ENCODE measurements at places on chromosomes 1 and 21. TPM values are rescaled to one million over a fixed set of nuclear protein-coding genes. Genes with fewer than 3 reads are reported as not detected.

DNA sequence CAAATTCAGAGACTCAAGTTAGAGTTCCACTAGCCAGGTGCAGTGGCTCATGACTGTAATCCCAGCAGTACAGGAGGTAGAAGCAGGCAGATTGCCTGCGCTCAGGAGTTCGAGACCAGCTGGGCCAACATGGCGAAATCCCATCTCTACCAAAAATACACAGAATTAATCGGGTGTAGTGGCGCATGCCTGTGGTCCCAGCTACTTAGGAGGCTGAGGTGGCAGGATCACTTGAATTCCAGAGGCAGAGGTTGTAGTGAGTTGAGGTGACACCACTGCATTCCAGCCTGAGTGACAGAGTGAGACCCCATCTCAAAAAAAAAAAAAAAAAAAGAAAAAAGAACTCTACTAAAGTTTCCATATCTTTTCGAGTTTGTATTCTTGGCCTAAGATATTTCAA, 36.7 kb upstream of the CHRM3 start:
- no peak for DNase-seq

DNA sequence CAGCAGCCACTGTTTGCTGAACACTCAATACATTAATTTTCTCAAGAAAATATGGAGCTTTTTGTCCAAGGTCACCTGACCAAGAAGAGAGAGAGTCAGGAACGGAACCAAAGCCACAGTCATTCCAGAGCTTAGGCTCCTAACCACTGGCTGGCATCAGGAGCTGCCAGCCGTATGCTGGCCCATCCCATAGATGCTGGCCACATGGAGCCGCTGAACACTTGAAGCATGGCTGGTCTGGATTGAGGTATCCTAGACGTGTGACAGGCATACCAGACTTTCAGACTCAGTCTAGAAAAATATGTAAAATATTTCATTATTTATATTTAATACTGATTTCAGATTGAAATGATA, 458.7 kb downstream of the MATN1 start:
- DNase-seq: no peak

DNA sequence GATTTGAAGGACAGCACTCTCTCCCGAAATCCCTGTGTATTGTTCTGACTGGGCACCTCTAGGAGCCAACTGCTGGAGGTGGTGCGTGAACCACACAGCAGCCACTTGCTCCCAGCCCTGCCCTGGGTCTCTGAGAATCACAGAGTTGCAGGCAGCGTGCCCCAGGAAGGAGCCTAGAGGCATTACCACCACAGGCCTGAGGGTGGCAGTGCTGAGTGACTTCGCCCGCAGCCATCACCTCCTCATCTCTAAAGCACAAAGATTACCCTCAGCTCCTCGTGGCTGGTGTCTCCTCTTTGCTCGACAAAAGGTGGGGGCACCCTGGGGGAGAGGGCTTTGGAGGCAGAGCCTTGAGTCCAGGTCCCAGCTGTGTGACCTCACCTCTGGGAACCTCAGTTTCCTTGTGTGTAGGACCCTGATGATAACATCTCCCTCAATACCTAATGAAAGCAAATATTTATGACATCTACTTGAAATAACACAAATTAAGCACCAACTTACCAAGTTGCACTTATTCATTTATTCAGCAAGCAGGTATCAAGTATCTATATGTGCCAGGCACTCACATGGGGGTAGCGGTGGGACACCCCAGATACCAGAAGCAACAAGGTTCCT, 86.3 kb downstream of the VWA5B1 start:
- no peak for DNase-seq

Gene EPHA10
- polyA plus RNA-seq: not detected

Gene NRDC
- 172 TPM for polyA plus RNA-seq

Gene GUCA2B
- polyA plus RNA-seq: not detected
